ENCODE measurements at places on chromosomes 12 and 14.

- no peak for DNase-seq
These were observed 166.6 kb upstream of the FLRT2 start for GRCh38 chr14:85363358-85363757.

- DNase-seq, result no peak
These were observed 63.5 kb downstream of the RAD51B start for GRCh38 chr14:67882986-67883555.

- DNase-seq, result no peak
These were observed 7.8 kb downstream of the NIN start for GRCh38 chr14:50823051-50823761.

DNA sequence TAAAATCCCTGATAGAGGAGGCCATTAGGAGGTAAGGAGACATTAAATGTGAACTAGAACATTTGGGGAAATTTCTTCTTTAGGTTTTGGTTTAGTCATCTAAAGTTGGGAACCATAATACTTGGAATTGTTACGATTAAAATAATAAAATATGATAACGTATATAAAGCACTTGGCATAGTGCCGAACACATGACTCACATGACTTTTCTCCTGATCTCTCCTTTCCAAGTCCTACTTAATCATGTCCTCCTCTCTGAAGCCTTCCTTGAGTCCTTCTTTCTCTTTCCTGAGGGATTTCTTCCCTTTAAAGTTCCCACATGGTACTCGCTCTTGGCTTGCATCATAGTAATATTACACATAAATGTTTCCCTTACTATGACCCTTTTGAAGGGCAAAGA lies 20.0 kb downstream of the BEST3 start:
- no peak for DNase-seq

- no peak for DNase-seq
These were observed 6.1 kb upstream of the AAAS start for GRCh38 chr12:53327435-53328042.

DNA sequence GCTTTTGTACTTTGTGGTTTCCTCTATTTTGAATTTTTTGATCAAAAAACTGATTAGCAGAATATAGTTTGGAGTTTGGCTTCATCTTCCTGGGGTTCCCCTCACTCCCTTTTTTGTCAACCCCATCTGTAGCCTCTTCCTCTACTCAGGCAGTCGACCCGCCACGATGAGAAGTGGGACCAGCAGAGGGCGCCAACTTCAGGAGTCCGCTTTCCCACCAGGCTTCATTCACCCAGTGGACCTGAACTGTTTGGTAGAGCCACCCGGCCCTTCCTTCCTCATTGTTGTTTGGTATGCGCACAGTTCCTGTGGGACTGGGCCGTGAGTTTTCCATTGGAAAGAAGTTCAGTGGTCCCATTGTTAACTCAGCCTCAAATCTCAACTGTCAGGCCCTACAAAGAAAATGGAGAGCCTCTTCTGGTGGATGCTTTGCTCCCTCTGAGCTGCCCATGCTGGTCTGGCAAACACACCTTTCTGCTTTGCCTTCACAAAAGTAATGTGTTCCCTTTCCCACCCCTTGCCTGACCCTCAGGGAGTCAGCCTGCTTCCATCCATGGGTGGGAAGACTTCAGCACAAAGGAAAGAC lies 21.7 kb downstream of the TMBIM6 start:
- peak; percentile 61 for DNase-seq

DNA sequence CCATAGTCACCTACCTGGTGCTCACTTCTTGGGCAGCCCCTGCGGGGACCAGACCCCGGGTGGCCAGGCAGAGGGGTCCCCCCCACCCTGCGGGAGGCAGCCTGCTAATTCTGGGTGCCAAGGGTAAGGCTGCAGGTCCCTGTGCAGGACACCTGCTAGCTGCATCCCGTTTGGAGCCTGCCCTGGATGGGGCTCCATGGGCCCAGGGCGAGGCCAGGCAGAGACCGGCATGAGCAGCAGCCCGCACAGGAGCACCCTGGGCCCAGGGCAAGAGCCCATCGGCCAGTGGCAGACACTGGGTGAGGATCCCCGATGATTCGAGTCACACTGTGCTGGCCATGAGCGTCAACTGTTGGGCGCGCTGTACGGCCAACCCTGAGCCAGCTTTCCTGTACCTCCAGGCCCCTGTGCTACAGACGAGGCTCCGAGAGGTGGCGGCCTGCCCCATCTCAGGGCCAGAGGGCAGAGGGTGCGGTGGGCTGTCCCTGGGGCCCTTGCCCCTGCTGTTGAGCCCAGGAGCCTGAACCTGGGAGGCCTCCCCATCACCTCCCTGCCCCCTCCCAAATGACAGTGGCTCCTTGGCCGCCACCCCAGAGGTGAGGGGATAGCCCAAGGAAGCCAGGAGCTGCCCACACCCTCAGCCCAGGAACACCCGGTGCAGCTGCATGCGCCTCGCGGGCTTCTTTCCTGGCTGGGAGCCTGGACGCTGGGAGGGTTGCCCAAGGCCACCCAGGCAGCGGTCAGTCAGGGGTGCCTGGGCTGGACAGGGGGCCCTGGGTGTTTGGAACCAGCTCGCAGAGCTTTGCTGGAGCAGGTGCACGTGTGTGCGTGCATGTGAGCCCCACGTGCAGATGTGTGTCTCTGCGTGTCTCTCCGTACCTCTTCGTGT lies 47.7 kb downstream of the CYP46A1 start:
- DNase-seq, result no peak

DNA sequence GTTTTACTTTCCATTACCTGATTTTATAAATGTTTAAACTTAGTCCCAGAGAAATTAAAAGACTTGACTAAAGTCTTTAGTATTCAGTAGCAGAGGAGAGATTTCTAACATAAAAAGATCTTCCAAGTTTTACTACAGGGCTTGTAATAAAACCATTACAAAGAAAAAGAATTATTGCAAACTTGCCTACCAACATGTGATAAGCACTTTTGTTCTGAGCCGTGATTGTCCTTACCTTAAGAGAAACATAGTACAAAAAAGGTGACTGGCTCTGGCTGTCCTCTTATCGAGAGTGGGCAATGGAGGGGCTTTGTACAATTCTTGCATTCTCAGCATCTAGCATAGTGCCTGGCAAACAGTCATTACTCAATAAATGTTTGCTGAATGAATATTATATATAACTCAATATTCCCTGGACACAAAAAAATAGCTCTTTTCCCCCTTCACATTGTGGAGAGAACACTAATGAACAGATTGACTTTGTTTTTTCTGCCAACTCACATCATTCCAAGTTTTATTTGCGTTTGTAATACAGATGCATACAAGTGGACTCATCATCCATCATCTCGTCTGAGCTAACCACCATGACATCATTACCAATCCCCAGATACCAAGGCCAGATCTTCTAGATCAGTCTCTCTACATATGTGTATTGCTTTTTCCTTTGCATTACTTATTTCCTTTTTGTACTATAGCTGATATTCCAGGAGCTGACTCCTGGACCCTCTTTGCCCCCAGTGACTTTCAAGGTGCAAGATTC lies 192.8 kb upstream of the EEA1 start:
- DNase-seq, result no peak

DNA sequence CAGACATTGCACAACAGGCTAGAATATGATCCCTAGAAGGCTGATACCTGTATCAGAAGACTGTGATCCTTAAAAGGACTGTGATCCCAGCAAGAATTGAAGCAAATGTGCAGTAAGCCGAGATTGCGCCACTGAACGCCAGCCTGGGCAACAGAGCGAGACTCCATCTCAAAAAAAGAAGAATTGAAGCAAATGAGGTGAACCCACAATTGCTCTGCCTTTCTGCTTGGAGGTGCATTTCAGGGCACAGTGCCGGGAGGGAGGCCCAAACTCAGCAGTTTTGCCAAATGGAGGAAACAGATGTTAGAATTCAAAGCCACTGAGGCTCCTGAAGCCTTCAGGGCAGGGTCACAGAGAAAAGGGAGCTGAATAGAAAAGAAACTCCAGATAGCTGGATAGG lies 61.1 kb upstream of the COCH start:
- no peak for DNase-seq

GRCh38 chr14:49164074-49164473 lies 422.1 kb downstream of the RPS29 start:
- DNase-seq, result no peak

DNA sequence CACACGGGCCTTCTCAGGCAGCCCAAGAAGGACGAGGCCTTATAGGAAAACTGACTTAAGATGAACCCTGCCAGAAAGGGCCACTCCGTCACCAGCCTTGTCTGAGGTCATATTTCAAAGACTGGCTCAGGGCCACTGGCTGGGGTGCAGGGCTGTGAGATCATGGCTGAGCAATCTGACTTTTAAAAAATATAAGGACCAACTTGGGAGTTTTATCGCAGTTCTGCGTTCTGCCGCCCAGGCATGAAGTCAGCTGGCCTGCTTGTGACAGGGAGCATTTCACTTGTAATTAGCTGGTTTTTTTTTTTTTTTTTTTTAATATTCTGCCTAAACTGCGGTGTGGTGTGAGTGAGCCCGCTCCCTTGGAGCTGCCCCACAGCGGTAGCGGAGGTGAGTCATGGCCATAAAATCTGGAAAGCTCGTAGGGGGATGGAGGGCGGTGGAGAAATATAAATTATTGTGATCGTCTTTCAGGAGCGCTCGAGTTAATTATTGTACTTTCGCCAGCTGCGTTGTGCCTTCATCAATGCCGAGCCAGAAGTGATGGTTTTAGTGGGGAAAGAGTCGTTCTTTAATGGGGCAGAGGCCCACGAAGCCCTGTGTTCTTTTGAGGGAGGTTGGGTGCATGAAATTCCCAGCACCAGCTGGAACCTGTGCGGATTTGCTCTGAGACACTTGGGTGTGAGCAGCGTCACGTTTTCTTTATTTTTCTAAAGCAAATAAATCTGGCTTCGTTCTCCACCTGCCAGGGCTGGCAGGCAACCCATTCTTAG lies 231.9 kb downstream of the C12orf75 start:
- no peak for DNase-seq

DNA sequence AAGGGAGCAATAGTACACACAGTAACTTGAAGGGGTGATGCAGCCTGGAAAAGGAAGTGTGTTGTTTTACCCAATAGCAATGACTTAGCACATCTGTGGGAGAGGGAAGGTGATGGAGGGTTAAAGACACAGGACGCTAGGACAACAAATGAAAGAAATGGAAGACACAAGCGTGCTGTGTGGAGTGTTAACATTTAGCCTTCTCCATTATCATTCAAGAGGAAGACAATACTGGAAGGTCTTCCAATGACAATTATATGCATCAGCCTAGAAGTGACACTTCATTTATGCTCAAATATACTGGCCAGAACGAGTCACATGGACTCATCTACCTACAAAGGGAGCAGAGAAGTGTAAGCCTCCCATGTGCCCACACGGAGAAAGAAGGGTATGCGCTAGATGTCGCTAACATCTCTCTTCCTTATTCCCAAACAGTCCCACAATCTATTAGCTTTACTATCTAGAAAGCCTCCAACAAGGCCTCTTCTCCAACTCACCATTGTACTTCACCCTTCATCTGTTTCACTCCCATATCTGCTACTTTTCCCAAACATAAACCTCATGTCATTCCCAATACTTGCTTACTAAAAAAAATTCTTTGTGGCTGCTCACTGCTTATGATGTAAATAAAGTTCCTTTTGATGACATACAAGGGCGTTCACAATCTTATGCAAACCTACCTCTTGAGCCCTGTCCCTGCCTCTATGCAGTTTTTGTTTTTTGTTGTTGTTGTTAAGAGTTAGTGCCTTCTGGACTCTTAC lies 20.3 kb downstream of the PPM1H start:
- no peak for DNase-seq

DNA sequence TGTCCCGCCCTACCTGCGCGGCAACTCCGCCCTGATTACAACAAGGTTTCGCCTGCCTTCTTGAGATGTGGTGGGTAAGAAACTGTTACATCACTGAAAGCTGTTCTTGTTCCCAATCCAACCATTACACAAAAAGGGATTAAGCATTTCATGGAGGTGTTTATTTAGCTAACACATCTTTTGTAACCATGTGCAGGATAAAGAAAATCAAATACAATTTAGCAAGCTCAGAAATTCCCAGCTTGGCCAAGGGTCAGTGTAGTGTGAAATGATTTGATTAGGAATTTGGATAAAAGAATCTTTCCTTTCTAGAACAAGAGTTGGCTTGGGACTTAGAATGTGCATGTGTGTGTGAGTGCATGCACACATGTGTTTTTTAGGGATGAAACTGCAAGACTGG lies 6.3 kb downstream of the FOXN4 start:
- no peak for DNase-seq

DNA sequence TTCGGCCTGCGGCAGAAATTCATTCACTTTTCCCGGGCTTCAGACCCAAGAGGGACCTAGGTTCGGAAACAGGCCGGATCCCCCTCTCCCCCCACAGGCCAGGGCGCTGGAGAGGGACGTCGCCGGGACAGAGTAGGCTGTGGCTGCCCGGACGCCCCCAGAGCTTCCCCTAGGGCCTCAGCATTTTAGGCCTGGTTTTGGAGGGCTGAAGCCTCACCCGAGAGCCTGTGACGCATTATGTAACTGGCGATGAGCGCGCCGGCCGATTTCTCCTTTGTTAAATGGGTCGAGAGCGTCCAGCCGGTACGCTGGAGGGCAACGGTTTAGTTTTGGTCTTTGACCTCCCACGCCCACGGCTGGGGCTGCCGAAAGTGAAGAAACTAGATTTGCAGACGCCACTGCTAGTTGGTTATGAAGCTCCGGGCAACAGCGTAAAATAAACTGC lies 657 bp downstream of the PEBP1 start:
- peak; percentile 9 for DNase-seq

GRCh38 chr14:95163666-95164065 lies 6.3 kb upstream of the DICER1 start:
- no peak for DNase-seq

GRCh38 chr12:72289633-72290032 lies 17.5 kb downstream of the TRHDE start:
- no peak for DNase-seq

DNA sequence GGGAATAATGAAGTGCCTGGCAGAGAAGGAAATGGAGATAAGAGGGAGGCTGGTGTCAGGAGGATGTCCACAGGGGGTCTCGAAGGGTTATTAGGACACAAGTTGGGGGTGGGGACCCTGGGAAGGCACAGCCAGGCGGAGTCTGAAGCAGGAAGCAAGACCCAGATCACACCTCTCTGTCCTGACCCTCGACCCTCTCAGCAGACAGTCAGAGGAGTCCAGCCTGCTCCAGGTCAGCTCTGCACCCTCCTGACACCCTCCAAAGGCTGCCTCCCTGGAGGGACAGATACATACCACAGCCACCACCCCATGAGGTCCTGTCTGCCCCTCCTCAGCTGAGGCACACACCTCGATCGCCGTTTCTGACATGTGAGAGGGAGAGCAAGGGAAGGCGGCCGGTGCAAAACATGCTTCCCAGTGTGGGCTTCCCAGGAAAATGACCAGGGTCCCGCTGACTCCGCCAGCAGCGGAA lies 9.0 kb downstream of the BCL11B start:
- DNase-seq, result no peak
